ENCODE measurements at places on chromosomes 3 and 15. TPM values are rescaled to one million over a fixed set of nuclear protein-coding genes. Genes with fewer than 3 reads are reported as not detected.

GRCh38 chr3:62667714-62668113, 207.5 kb downstream of the CADPS start:
- DNase-seq: no peak

DNA sequence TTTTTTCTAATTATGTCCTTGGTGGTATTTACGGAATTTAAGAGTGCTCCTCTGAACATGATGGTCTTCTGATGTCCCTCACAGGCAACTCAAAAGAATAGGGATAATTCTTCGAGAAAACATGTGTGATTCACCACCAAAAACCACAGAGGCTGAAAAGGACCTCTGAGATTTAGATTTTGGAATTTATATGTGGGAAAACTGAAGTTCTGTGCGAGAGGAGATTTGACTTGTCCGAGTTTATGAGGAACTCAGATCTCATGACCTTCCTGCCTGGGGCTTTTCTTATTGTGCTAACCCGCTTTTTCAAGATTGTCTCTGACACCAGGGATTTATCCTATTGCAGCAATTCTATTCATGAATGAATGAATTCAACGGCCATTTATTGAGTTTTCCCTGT, 142.4 kb downstream of the FAM43A start:
- DNase-seq: no peak

DNA sequence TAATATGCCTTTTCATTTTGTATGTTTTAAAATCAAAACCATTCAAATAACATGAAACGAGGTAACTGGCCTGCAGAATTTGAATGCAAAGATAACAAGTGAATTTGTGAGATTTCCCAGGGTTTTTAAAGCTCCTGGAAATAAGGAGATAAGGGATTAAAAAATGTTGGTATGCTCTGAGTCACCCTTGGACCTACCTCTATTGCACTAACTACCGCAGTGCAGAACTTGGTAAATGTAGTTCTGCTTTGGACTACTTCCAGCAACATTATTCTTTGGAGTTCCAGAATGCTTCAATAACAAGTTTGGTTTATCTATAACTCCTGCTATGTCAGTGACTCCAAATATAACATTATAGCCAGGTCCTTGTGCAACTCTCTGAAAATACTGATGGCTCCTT, 201.7 kb downstream of the GAP43 start:
- no peak for DNase-seq

- DNase-seq: no peak
Measured at GRCh38 chr15:65896236-65896635, 26.9 kb downstream of the RAB11A start.

DNA sequence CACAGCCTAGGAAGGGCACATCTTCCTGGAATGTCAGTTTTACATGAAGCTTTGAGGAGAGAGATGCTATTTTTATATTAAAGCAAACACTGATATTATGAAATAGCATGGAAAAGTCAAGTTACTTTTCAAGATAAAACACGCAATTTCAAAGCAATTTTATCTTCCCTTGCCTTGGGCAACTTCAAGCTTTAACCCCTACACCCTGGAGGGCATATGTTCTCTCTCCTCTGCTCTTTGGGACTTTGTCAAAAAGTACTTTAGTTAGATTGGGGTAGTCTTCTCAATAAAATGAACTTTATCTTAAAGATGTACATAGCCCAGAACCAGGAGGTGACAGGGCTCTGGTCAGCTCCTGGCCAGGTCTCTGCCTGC, 86.9 kb upstream of the PLXNA1 start:
- DNase-seq: no peak

GRCh38 chr15:57445872-57446271, 69.6 kb downstream of the CGNL1 start:
- DNase-seq: no peak

The DNAH12 gene
- 0.07 TPM for total RNA-seq

The P2RY14 gene
- total RNA-seq: 0.51 TPM

The LDHAL6B gene
- total RNA-seq: not detected

All from activated CD8-positive, alpha-beta T cell treated with anti-CD3 and anti-CD28 coated beads for 36 hours (primary cell).